Left renal pelvis (tissue), 4 donors: ENCODE measurements at places on chromosomes 16 and 17.
A peak's percentile ranks its signal among the peaks of the same experiment; 100 is the strongest.

DNA sequence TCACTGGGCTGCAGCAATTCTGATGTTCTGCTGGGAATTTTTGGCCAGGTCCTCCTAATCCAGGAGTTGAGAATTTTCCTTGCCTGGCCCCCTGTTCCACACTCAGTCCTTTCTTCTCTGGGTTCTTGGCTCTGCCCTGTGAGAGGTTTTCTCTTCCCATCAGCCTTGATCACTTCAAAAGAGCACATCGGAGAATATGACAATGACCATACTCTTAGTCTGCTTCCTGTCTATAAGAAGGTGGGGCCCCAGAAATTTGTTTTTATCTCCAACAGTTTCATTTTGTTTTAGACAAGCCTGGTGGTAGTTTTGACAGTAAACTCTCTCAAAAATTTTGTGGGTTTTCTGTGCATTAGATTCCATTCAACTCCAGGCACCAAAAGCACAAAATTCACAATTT lies 70.7 kb downstream of the C17orf67 start:
- DNase-seq: no peak

DNA sequence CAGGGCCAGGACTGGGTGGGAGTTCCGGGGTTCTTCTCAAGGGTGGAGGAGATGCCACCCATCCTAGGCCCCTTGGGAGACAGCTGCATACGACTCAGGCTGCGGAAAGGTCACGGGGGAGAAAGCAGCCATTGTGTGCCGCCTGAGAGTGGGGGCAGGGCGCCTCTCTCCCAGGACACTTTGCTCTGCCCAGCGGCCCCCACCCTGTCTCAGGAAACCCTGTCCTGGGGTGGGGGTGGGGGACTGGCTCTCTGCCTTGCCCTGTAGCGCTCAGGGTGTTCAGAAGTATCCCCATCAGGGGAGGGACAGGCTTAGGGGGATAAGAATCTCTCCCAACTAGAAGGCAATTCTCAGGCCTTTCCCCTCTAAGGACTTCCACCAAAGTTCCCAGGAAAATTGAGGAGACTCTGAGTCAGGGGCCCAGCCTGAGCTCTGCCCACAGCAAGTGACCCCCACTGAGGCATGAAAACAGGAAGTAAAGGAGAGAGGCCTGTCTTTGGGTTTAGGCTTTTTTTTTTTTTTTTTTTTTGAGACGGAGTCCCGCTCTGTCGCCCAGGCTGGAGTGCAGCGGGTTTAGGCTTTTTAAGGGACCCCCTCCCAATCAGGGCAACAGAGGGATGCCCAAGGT lies 4.9 kb downstream of the GIT1 start:
- no peak for DNase-seq

- peak; percentile 53 for DNase-seq
Observed at GRCh38 chr16:3364774-3365427, 9.2 kb downstream of the OR2C1 start.

DNA sequence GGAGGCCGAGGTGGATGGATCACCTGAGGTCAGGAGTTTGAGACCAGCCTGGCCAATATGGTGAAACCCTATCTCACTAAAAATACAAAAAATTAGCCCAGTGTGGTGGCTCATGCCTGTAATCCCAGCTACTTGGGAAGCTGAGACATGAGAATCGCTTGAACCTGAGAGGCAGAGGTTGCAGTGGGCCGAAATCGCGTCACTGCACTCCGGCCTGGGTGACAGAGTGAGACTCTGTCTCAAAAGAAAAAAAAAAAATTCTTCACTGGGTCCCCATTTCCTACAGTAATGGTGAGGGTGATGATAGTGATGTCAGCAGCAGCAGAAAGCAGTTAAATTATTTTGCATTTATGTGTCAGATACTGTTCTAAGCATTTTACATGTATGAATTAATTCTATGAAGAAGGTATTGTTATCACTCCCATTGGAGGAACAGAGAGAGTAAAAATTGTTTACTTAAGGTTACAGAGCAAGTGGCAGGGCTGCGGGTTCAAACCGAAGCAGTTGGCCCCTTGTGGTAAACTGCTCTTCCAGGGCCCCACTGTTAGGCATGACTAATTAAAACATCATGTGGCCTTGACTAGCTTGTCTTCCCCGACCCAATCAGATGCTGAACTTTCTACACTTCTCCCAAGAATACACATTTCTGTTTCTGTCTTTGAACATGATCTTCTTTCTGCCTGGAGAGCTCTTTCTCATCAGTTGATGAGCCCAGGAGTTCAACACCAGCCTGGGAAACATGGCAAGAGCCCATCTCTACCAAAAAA lies 45.8 kb downstream of the STAT3 start:
- DNase-seq: no peak

- no peak for DNase-seq
Observed at GRCh38 chr16:85129876-85130704, 17.8 kb upstream of the CIBAR2 start.

DNA sequence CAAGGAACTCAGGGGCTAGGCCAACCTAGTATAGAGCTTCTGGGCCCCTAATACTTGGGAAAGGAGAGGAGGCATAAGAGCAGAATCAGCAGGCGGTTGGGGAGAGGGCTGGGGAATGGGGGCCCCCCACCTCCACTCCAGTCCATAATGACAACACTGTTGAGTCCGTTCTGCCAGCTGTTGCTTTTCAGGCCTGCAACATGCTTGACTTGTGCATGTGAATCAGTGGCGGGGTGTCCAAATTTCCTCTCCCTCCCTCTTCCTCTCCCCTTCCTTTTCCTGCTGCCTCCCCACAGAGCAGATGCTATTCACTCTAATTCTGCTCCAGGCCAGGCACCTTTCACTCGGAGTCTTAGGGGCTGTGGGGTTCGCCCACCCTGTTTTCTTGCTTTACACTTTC lies 31.7 kb downstream of the SGSM2 start:
- no peak for DNase-seq

GRCh38 chr16:67254801-67255552 lies 6.2 kb downstream of the SLC9A5 start:
- no peak for DNase-seq

- DNase-seq: no peak
Observed at GRCh38 chr16:56583351-56584168, 5.8 kb upstream of the MT3 start.

DNA sequence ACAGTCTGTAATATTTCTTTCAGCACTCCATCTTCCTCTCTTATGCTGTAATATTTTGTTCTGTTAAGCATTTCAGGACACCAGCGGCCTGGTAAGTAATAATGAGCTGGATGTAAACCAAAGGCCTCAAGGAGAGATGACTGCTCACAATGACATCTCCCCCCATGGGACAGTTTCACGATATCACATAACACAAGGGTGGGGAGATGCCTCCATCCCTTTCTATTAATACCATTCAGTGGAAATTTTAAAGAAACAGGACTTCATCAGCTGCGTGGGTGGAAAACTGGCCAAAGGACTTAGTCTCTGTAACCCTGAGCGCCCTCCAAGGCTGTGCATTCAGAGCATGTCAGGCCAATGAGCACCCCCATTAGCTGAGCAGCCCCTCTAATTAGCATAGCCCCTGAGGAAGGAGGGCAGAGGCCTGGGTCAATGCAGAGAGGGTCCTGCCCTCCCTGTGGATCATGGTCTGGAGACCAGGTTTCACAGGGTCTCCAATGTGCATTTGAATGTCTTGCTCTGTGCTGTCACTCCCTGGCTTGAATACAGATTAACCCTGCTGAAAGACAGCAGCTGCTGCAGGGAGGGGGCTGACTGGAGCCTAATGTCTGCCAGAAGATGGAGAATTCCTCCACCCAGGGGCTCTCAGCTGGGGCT lies 156.4 kb downstream of the HS3ST2 start:
- no peak for DNase-seq

DNA sequence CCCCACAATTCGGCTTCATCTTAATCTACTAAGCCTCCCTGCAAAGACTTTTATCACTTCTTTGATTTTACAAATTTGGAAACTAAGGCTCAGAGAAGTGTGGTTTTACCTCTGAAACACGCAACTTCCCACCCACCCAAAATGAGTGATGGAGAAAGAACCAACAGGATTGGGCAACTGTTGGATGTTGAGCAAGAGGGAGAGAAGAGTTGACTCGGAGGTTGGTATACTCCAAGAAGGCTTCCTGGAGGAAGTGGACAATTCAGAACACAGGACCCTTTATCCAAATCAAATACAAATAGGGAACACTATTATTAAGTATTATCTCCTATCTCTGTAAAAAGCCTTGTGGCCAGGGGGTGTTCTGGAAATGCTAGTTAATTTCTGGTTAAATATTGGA lies 323.0 kb downstream of the C16orf95 start:
- DNase-seq: no peak

GRCh38 chr16:86398201-86398600 lies 112.1 kb upstream of the FOXF1 start:
- DNase-seq: no peak

- DNase-seq: no peak
Observed at GRCh38 chr17:77471984-77472461, 331.3 kb downstream of the SEC14L1 start.

DNA sequence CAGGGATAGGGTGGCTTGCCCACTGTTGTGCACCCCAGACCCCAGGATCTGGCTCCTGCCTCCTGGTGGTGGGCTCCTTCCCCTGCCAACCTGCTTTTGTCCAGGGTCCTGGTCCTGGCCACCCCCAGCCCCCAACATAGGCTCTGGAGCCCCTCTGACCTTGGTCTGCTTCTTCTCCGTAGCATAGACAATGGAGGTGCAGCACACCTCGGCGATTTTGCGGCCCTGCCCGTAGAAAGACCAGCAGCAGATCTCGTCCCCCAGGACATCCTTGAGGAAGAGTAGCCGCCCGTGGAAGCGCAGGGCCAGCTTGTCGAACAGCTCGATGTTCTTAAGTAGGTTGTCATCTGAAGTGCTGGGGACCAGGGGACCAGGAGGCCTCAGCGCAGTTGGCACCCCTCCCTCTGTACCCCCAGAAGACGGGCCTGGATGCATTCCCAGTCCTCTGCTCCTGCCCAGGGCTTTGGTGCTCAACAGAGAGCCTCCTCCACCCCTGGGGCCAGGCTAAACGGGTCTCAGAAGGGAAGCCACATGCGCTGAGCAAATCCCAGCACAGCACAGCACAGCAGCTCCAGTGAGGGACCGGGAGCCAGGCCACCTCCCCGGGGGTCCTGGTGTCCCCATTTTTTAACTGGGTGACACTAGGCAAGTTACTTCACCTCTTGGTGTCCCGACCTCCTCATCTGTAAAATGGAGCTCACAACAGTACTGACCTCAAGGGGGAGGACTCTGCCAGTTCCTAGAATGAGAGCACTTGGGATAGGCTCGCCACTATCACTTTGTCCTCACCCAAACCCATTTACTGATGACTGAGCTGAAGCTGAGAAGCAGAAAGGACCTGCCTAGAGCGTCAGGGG lies 10.8 kb downstream of the ASPHD1 start:
- DNase-seq: no peak

DNA sequence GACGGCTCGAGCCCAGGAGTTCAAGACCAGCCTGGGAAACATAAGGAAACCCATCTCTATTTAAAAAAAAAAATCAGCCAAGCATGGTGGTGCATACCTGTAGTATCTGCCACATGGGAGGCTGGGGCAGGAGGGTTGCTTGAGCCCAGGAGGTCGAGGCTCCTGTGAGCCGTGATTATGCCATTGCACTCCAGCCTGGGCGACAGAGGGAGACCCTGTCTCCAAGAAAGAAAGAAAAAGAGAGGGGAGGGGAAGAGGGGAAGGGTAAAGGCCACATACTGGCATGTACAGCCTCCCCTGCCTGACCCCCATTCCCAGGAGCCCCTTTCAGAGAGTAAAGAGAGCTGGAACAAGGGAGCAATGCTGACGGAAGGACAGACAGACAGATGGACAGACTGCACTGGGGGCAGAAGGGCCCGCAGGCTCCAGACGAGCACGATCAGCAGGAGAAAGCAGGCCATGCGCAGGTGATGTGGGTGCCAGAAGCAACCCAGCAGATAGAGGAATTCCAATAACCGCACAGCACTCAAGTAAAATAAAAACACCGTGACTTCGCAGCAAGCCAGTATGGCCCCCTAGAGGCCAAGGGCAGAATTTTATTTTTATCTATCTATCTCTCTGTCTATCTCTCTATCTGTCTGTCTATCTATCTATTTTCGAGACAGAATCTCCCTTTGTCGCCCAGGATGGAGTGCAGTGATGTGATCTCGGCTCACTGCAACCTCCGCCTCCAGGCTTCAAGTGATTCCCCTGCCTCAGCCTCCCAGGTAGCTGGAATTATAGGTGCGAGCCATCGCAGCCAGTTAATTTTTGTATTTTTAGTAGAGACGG lies 27.1 kb upstream of the SNN start:
- no peak for DNase-seq

DNA sequence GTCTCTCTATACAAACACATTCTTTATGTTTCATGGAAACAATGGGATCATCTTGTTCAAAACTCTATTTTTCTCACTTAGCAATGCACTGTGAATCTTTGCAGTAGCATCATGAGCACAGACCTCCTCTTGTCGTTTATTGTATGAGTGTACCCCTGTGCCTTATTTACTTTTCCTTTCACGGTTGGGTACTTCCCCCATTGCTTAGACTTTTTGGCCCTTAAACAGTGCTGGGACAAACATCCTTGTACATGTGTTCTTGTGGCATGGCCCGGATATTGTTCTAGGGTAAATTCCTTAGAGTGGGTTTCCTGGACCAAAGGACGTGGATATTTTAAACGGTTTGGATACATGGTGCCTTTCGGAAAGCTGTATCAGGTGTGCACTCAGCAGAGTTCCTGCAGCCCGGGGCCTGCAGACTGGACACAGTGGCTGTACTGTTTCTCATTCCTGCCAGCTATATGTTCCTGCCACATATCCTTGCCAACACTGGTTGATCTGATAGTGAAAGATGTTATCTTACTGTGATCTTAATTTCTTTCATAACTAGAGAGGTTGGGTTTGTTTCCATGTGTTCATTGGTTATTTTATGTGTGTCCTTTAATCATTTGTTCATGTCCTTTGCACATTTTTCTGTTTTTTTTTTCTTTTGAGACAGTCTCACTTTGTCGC lies 111.1 kb downstream of the OR1D5 start:
- DNase-seq: no peak

DNA sequence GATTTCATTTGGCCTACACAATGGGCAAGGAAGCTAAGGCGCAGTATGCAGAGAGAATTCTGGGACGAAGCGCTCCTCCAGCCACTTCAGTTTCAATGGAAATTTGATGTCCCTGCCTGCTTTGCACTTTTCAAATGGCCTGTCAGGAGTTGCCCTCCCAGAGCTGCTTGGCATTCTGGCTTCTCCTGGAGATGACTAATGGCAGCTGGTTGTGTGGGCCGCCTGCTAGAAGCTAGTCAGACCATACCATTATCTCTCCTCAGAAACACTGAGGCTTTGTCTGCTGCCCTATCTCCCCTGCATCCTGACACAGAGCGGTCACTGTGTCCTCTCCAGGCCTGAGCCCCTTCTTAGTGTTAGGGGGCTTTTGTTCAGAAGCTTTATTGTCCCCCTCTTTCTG lies 180.1 kb downstream of the SPECC1 start:
- DNase-seq: no peak

GRCh38 chr16:10045291-10045775 lies 136.9 kb downstream of the GRIN2A start:
- DNase-seq: no peak

- no peak for DNase-seq
Observed at GRCh38 chr16:29825145-29826044, 5.1 kb downstream of the MVP start.

- DNase-seq: no peak
Observed at GRCh38 chr17:77606146-77606864, 352.2 kb upstream of the TNRC6C start.

GRCh38 chr17:17091856-17092756 lies 49.8 kb downstream of the MPRIP start:
- no peak for DNase-seq

GRCh38 chr17:47286198-47286914 lies 32.7 kb downstream of the ITGB3 start:
- no peak for DNase-seq

- DNase-seq: no peak
Observed at GRCh38 chr17:80116276-80116920, 15.0 kb downstream of the GAA start.

- DNase-seq: no peak
Observed at GRCh38 chr17:30908717-30909420, 2.8 kb upstream of the TEFM start.
